NCI-H524 treated with DMSO at 0.1 percent for 48 hours (cell line): ENCODE measurements at places on chromosomes 13 and 19.

DNA sequence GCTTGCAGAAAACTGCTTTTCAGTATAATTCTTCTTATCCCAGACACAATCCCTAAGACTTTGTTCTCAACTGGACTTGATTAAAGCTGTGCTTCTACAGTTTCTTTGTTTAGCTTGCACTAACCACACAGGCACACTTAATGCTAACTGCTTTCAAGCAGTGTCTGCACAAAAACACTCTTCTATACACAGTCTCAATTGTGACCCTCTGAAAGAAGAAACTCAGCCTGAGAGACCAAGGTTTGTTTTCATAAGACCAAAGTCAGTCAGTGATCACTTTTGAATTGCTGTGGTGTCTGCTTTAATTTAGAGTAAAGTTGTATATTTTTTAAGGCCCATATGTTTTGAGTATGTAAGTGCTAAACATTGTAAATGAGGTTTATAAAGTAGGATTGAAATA is 431.2 kb downstream of the KCTD12 start:
- DNase-seq, result no peak

- no peak for DNase-seq
These were observed 4.0 kb downstream of the SPPL2B start for GRCh38 chr19:2332341-2333026.

- DNase-seq, result no peak
These were observed 13.8 kb downstream of the BIVM start for GRCh38 chr13:102812611-102813287.

DNA sequence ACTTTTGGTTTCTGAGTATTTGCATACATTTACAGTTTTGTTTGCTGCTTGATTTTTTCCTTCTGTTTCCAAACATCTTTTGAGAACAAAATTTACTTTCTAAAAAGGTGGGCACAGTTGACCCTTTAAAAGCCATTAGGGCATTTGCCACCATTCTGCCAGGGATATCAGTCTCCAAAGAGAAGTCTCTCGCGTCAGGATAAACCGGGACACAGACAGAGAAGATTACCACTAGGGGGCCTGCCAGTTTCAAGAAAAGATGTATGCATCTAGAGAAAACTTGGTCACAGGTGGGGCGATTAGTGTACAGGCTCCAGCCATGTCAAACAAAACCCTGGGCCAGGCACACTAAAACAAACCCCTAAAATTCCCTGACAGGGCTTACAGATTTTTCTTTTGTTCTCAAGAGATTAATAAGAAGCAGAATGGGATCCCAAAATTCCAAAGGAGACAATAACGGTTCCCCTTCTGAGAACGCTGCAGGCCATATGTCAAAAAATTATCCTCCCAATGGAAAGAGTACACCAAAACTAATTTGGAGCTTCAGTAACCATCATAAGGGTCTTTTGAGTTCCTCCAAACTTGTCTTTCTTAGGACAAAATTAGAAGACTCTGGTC is 10.7 kb upstream of the PABPC3 start:
- peak; percentile 64 for DNase-seq

- DNase-seq, result no peak
These were observed at the start of gene TBCB for GRCh38 chr19:36115453-36116343. TBCB (plus strand) TSS chr19:36115468; CDS start chr19:36115561, 93 bp downstream.

DNA sequence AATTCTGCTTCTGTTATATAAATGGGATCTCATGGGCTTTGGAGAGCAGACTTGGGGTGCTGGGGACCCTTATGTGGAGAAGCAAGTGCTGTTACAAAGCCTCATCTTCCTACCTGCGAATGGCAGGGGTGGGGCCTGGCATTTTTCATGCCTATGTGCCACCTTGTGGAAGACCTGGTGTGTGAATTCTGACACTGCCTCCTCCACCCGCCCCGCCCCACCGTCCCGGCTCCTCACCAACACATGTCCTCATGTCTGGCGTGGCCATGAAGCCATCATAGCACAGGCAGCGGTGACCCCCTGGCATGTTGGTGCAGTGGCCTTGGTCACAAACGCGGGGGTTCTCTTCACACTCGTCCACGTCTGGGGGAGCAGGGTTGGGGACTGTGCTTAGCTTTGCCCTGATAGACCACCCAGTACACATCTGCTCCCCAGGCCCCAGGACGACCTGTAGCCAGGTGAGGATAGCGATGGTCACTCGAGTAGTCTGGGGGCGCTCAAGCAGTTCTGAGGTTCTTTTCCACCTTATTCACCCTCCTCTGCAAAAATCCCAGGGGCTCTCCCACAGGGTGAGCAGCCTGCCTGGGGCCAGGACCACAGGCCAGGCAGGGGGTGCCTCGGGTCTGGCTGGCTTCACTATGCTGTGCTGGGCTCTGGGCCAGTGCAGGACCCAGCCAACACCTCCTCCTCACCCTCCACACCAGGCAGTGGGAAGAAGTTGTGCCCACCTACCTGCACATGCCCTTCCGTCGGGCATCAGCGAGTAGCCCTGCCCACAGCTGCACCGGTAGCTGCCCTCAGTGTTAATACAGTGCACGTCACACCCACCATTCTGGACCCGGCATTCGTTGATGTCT is 32.7 kb downstream of the FBN3 start:
- no peak for DNase-seq

DNA sequence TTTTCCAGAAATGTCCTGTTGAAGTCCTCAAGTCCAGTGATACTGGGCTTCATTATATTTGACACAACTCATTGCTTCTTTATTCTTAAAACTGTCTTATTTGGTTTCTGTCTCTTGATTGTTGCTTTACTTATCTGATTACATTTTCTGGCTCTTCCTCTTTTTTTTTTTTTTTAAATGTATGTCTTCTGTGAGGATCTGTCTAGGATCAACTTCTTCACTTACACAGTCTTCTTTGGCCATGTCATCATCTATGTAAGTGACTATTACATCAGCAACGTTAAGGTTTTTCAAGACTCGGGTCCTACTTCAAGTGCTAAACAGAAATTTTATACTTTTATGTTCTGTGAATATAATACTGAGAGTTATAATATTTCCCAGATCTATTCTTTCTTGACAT is 162.1 kb downstream of the PDS5B start:
- DNase-seq, result no peak

GRCh38 chr13:46481166-46481565 is 71.8 kb upstream of the LRCH1 start:
- no peak for DNase-seq

GRCh38 chr19:48346191-48346590 is 17.5 kb downstream of the TMEM143 start:
- DNase-seq, result no peak

DNA sequence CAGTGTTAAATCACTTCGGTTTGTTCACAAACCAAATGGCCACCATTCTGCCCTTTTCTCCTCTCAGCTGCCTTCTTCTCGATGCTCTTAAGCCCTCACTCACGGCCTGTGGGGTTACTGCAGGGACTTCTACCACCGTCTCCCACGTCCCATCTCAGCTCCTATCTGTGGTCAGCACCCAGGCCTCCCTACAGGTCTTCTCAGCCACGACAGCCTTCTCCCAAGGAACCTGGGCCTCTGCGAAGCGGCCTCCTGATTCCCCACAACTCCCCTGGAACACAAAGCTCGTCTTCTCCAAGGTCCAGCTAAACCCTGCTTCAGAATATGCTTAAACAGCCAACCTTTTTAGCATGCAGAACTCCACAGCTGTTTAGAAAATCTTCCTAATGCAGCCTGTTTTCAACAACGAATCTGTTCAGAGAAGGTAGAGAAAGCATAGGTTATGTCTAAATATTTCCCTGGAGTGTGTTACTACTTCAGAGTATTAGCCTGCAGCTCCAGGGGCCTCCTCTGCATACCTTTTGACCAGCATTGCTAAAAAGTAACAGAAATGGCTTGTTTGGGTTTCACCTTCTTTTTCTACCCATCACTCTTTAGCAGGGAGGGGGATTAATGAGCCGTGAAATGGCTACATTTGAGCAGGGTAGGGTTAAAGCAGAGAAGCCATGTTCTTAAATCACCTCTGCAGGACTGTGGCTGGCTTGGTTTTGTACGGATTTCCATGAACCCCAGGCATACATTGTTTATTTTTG is 104.0 kb downstream of the COL4A2 start:
- DNase-seq, result no peak

DNA sequence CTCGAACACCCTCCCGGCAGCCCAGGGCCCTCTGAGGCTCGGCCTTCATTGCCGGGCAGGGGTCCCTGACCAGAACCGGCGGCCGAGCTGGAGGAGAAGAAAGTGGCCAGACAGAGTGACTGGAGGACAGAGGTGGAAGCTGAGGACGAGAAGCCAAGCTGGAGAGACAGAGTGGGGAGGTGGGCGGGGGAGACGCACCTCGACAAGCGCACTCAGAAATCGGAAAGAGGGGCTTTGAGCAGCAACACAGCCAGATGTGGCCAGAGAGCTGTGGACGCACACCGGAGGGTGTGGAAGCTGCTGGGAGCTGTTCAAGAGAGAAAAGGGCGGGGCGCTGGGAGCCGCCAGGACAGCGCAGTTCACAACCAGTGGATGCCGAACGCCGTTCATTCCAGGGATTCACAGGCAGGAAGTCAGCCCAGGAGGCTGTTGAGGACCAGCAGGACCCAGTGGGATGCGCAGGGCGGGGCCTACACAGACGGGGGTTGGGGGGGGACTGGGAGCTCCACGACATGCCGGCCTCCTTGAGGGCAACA is 28.2 kb upstream of the C13orf46 start:
- DNase-seq, result no peak

DNA sequence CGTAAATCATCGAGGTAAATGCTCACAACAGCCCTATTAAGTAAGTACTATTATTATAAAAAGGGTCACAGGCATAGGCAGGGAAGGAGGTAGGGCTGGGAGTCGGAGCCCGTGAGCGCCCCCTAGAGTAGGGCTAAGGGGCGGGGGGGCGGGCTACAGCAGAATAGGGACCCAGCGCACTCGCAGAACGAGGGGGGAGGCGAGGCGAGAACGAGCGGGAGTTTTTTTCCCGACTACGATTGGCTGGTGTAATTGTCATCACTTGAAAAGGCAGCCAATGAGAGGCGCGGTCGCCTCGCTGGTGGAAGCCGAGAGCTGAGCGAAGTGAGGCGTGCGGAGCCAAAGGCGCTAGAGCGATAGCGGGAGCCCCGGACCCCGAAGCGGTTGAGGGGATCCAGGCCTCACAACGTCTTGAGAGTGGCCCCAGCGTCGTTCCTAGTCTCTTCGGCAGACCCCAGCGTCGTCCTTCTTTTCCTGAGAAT is 24.2 kb downstream of the KEAP1 start:
- peak; percentile 88 for DNase-seq

GRCh38 chr13:48224701-48225100 is 8.3 kb upstream of the ITM2B start:
- no peak for DNase-seq
